ENCODE measurements at places on chromosomes 5 and 9.

- DNase-seq: no peak
Measured at GRCh38 chr9:81116340-81117137, 572.8 kb downstream of the TLE1 start.

GRCh38 chr5:68757006-68757405, 336.8 kb upstream of the SLC30A5 start:
- DNase-seq: no peak

- no peak for DNase-seq
Measured at GRCh38 chr5:80689627-80690026, 34.8 kb upstream of the DHFR start.

- DNase-seq: no peak
Measured at GRCh38 chr5:876398-877365, 15.9 kb downstream of the BRD9 start.

- DNase-seq: no peak
Measured at GRCh38 chr9:18396102-18396728, 77.7 kb upstream of the ADAMTSL1 start.

GRCh38 chr5:43798740-43799139, 195.8 kb downstream of the NNT start:
- DNase-seq: no peak

- no peak for DNase-seq
Measured at GRCh38 chr9:136763649-136764035, 676 bp downstream of the LCN15 start.

DNA sequence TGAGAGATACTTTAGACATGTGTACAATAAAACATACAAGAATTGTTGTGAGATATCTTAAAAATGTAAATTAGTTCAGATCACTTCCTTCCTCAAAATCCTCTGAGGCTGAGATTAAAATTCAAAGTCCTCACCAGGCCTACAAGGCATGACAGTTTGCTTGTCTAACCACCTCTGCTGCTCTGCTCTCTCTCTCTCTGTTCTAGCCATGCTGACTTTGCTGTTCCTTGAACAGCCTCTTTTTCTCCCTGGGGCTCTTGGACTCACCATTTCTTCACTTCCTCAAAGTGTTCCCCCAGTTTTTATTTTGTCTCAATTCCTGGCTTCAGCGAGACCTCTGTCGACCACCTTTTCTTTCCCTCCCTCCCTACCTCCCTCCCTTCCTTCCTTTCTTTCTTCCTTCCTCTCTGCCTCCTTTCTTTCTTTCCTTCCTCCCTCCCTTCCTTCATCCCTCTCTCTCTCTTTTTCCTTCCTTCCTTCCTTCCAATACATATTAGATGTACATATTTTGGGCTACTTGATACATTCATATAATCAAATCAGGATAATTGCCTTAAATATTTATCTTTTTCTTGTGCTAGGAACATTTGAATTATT, 27.0 kb downstream of the CATSPER3 start:
- DNase-seq: no peak

GRCh38 chr9:32589083-32589723, 16.2 kb upstream of the NDUFB6 start:
- no peak for DNase-seq

GRCh38 chr9:108035487-108035886, 545.9 kb upstream of the KLF4 start:
- no peak for DNase-seq

GRCh38 chr5:171474230-171474813, 54.9 kb downstream of the FGF18 start:
- DNase-seq: no peak

DNA sequence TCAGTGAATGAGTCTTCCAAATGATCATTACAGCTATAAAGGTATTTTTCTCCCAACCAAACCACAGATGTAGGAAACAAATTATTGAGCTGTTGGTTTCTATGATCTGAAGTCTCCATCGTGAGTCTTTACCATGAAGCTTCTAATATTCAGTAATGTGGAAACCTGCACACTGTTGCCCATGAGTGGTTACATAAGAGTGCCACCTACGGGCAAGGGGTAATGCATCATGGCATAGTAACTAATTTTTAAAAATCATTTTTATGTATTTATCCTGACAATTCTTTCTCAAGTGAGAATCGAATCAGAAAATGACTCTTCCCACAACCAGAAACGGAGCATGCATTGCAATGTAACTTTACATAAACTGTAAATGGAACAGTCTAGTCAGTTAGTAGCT, 282.5 kb upstream of the SMARCA2 start:
- DNase-seq: no peak

DNA sequence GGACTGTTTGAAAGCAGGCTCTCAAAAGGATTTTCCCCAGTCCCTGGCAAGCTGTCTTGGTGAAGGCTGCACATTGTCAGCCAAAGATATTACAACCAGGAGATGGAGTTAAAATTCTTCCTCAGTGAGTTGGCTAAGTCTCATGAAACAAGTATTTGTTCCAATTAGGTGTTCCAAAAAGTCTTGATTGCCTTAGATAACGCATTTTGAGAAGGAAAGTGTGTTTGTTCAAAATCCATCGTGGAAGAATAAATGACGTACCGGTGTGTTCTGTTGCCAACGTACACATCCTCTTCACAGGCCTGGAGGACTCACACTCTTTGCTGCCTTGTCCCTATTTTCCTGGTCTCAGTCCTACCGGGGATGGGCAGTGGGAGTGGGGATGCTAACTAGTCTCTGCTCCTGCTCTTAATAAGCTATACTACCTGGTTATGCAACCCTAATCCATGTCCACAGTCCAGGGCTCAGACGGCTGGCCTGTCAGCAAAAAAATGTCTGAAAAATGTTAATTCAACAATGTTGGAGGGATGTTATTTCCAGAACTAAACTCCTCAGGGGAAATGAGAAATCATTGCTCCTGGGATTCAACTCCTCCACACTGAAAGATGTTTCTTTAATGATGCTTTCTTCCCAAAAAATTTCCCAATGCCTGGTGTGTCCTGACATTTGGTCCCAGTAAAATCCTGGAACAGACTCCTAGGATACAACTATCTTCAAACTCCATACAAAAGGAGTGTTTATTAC, 175.3 kb upstream of the KLF9 start:
- DNase-seq: no peak

DNA sequence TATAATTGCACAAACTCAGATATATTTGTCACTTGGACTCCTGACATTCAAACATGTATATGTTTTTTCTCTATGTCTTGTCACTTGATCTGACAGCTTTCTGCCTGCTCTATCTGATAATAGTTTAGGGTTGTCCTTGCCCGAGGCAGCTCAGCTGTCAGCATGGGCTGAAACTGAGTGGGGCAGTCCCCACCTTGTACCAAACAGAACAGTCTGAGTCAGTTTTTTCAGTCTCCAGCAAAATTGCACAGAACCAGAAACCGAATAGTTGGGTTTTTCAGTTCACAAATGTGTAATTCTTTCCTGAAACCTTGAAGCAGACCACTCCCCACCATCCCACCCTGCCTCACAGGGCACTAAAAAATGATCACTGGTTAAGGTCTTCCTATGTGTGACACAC, 9.5 kb upstream of the HAND1 start:
- peak; percentile 46 for DNase-seq

DNA sequence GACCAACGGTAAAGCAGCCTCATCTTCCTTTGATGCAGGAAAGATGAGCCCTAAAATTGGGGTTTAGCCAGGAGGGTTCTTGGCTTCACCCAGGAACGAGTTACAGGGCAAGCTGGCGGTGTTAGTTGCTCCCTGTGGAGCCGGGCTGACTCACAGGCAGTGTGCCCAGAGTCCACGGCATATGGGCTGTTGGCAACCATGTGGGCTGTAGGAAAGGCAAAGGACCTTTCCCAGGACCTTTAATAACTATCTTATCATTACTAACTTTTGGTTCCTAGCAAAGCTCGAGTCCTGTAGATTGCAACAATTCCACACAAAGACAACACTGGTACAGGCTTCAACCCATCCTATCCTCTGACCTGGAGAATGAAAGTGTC, 29.8 kb upstream of the CLPTM1L start:
- no peak for DNase-seq

- DNase-seq: no peak
Measured at GRCh38 chr9:124054582-124055227, 43.1 kb downstream of the LHX2 start.

DNA sequence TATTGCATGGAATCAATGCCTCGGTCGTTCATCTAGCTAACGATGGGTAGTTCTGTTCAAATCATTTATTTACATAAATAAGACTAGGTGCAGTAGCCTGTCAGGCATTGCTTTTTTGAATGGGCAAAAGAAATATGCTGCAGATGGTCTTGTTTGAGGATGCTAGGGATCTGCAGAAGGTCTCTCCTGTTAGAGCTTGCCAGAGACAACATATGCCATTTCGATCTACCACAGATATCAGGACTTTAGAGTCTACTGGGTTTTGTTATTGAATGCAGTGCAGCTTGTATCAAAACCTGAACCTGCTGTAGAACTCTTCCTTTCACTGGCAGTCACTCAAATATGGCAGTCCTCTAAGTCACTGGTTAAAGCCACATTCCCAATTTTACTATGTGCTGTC, 381.1 kb upstream of the CDH10 start:
- DNase-seq: no peak
